ENCODE measurements at places on chromosomes 13 and 19. TPM values are rescaled to one million over a fixed set of nuclear protein-coding genes. Genes with fewer than 3 reads are reported as not detected.

The RUBCNL gene
- total RNA-seq: 1.4 TPM

The GAS6 gene
- 58.1 TPM for total RNA-seq

DNA sequence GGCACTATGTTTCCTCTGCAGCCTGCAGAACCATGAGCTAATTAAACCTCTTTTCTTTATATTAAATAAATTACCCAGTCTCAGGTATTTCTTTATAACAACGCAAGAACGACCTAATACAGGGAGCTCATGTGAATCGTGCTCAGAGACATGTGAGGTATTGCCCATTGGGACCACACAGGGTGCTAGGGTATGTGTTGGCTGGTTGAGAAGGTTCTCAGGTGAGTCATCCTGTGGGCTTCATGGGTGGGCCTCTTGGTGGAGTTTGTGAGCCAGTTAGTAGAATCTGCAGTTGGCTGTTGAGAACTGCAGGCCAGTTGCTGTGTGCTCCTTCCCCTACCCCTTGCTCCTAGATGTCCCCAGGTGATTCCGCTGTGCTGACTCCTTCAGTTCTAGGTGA, 163.0 kb downstream of the HS6ST3 start:
- no peak for DNase-seq

- no peak for DNase-seq
Measured at GRCh38 chr19:38727868-38728660, 16.2 kb downstream of the CAPN12 start.

GRCh38 chr13:102227741-102228140, 174.1 kb downstream of the FGF14 start:
- DNase-seq: no peak

Measured in sigmoid colon (tissue), 7 donors.